GM12892 (cell line): ENCODE measurements at places on chromosomes 6 and 20.
A peak's percentile ranks its signal among the peaks of the same experiment; 100 is the strongest.

GRCh38 chr6:18186033-18186432, 30.8 kb downstream of the KDM1B start:
- no peak for DNase-seq

GRCh38 chr6:4606016-4606415, 170.2 kb upstream of the CDYL start:
- DNase-seq: no peak

GRCh38 chr6:62516291-62517141, 230.5 kb upstream of the KHDRBS2 start:
- DNase-seq: no peak

DNA sequence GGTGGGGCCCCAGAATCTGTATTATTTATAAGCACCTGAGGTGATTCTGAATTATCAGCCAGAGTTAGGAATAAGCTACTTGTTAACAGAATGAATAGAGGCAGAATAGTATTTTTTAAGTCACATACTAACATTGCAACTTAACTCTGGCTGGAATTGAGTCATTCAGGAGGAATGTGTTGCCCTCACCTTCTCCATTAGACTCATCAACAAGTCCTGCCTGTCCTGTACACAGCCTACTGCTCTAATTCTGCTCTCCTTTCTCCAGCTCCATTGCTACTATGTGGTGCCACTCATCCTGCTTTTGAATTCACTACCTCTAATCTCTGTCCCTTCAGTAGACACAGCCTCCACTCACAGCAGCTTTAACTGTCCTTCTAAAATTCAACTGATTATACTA, 669.4 kb downstream of the DHX35 start:
- no peak for DNase-seq

GRCh38 chr6:55913228-55914195, 38.1 kb upstream of the BMP5 start:
- DNase-seq: no peak

GRCh38 chr6:100614386-100614785, 149.7 kb upstream of the SIM1 start:
- no peak for DNase-seq

GRCh38 chr6:72286911-72287311, 335.0 kb upstream of the KCNQ5 start:
- DNase-seq: no peak

GRCh38 chr6:6756526-6756925, 168.0 kb downstream of the LY86 start:
- no peak for DNase-seq

DNA sequence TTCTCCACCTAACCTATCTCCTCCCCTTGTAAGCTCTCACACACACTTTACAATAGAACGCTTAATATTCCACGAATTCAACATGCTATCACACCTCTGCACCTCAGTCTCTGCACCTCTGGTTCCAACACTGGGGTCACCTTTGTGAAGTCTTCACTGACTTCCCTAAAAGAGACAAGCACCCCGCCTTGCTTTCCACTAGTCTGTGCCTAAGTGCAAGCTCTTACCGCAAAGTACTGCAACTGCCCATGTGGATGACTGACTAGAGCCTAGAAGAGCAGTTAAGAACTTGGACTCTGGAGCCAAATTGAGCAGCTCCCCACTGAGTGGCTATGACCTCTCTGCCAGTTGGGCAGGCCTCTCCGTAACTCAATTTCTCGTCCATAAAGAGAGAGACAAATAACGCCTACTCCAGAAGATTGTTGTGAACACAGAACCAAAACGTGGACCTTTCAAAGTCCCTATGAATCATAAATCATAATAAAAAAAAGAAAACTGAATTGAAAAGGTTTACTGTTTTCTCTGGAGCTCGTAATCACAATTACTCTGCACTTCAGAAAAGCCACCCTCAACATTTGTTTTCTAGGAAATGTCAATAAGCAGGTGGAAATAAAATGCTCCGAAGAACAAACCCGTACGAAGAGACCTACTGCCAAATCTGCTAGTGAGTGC, 1.2 kb downstream of the IFNGR1 start:
- DNase-seq: no peak

DNA sequence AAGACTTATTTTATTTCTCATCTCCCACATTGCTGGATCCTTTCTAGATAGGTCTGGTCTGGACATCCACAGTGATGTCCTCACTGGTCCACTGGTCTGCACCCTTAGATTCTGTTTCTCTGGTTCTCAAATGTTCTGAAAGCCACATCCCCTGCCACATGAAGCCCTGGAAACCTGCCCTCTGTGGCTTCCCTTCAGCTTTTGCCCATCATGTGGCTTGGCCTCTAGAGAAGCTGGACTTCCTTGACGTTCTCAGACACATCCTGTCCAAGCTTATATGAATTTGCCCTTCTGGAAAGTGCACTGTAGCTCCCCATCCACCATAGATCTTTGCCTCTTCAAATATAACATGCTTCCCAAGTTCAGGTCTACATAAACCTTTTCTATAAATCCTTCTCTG, 18.5 kb downstream of the CST4 start:
- DNase-seq: no peak

GRCh38 chr6:31765910-31766794, 3.7 kb downstream of the SAPCD1 start:
- no peak for DNase-seq

DNA sequence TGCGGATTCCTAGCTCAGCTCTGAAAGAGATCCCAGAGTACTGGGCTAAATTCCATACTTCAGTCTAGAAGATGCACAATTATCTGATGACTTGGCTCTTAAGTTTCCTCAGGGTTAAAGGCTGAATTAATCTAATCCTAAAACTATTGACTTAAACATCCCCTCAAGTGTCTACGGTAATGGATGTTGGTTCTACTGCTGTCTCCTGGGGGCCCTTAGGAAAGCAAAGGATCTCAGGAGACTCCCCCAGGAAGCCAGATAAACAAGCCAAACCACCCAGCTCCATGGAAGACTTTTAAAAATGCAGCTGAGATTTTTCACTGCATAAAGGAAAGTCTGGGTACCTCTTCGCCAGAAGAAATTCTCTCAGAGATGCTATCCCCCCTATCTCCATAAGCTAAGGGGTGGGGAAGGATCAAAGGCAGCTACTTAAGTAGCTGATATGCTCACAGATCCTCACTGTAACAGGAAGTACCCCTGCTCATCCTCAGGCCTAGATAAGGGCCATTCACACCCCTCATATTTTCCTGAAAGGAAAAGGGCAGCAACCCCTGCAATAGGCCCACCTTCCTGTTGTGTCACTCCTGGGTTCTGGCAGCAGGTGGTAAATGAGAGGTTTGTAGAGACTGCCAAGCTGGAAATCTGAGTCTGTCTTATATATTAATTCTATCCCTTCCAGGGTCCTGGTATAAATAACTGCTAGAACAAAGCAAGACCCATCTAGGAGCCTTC, 9.3 kb downstream of the NDRG3 start:
- no peak for DNase-seq

GRCh38 chr6:63940056-63940455, 304.5 kb downstream of the PHF3 start:
- no peak for DNase-seq

DNA sequence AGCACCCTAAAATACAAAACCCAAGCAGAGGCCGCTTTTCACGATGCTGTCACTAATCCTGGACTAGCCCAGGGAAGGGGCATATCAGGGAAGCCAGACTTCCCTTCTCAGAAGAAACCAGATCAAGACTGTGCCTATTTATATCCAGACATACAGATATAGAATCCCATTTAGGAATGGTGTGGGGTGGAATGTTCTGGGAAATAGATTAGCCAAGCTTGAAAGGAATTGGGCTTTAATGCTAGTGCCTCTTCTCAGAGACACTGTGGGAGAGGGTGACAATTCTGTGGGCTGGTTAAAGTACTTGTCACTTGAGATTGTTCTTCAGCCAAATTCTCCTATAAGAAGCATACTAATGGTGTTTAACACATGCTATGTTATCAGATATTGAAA, 45.5 kb downstream of the SNAP25 start:
- no peak for DNase-seq

GRCh38 chr20:61436283-61436666, 184.2 kb downstream of the CDH4 start:
- DNase-seq: no peak

DNA sequence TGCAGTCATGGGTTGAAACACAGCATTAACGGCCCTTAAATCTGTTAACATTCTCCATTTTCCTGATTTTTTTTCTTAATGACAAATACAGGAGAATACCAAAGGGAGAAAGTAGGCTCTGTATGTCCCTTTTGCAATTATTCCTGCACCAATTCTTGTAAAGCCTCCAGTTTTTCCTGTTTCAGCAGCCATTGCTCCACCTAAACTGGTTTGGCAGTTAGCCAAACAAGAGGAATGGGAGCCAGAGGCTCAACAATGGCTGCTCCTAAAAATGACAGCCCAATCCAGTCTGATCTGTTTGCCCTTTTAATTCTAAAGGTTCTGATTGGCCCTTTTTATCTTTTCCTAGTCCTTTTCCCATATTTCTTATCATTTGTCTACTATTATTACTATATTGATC, 284.2 kb upstream of the SGK1 start:
- DNase-seq: no peak

DNA sequence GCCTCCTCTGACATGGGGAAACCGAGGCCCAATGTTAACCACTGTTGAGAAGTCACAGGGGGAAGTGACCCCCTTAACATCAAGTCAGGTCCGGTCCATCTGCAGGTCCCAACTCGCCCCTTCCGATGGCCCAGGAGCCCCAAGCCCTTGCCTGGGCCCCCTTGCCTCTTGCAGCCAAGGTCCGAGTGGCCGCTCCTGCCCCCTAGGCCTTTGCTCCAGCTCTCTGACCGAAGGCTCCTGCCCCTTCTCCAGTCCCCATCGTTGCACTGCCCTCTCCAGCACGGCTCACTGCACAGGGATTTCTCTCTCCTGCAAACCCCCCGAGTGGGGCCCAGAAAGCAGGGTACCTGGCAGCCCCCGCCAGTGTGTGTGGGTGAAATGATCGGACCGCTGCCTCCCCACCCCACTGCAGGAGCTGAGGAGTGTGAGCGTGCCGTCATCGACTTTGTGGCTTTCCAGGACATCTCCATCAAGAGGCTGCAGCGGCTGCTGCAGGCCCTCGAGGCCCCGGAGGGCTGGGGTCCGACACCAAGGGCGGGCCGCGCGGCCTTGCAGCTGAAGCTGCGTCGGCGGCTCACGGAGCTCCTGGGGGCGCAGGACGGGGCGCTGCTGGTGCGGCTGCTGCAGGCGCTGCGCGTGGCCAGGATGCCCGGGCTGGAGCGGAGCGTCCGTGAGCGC, 1.6 kb downstream of the TNFRSF6B start:
- peak; percentile 18 for DNase-seq

- no peak for DNase-seq
Measured at GRCh38 chr6:55964136-55964535, 88.7 kb upstream of the BMP5 start.

DNA sequence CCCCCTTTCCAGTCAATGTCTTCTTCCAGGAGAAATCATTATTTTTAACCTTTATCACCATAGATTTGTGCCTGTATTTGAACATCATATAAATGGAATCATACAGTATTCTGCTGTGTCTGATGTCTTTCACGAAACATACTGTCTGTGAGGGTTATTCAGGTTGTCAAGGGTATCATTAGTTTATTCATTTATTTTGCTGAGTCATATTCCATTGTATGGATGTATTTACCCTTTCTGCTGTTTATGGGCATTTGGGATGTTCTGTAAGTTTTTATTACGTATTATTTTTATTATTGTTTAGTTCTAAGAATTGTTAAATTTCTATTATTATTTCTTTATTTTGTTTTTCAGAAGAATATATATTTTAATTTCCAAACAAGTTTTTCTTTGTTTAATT, 22.0 kb downstream of the DNPH1 start:
- no peak for DNase-seq

- no peak for DNase-seq
Measured at GRCh38 chr6:132261354-132261753, 139.9 kb downstream of the MOXD1 start.

- DNase-seq: no peak
Measured at GRCh38 chr6:7914991-7915789, 4.6 kb upstream of the TXNDC5 start.

- DNase-seq: no peak
Measured at GRCh38 chr6:70706491-70707123, 38.9 kb downstream of the SMAP1 start.

- DNase-seq: no peak
Measured at GRCh38 chr6:170388113-170388512, 81.6 kb downstream of the FAM120B start.

DNA sequence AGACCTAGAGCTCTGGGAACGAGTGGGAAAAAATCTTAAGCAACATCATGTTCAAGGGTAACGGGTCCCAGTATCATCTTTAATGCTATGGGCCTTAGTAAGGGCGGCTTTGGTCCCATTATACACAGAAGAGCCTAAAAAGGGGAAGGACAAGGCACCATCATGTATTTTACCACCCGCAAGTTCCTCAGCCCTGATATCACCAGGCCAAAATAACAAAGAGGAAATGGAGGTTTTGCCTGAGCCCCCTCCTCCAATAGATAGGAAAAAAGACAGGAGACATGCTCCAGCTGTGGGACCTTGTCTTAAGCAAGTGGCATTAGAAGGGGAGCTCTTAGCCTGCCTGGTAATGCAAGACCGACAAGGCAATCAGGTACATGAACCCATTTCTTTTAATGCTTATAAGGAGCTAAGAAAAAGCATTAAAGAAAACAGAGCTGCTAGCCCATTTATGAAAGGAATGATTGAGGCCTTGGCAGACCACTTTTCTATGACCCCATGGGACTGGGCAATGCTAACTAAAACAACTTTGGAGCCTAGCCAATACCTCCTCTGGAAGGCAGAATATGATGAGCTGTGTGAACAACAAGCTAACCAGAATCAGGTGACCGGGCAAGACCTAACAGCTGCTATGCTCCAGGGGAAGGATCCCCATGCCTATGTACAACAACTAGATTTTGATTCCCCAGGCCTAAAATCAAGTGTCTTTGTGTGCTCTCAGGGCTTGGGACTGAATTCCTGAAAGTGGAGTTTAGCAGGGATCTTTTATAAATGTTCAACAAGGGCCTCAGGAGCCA, 23.2 kb downstream of the HLA-DPA1 start:
- no peak for DNase-seq

GRCh38 chr20:50625986-50626677, 65.2 kb downstream of the RIPOR3 start:
- no peak for DNase-seq

DNA sequence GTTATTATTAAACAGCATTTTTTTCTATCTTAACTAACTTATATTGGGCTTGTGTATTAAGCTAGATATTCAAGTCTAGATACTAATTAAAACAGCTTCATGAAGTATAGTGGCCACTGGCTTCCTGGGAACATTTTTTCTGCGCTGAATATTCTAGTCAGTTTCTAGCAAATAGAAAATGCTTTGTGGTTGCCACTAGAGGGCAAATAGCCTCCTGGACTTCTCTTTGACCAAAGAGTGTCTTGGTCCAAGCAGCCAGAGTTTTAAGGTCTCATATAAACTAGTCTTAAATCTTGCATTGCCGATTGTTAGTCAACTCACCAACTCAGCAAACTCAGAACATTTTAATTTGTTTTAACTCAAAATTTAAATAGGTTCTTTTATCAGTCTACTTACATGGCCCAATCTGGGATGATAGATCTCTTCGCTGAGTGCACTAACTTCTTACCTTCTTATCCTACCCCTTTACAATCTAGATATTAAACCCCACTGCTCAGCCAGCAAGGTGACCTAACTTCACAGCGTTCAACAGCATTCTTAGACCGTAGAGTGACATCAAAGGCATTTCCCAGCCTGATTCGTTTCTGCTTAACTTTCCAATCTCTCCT, 24.6 kb upstream of the ID4 start:
- DNase-seq: no peak
